ENCODE measurements at places on chromosomes 7 and 10. TPM values are rescaled to one million over a fixed set of nuclear protein-coding genes. Genes with fewer than 3 reads are reported as not detected.

The CPA4 gene
- 1.2 TPM for total RNA-seq

- no peak overlapping the region for H3K27ac ChIP-seq
- H3K36me3 ChIP-seq = no peaks in the 10 kb centered on the region
These were observed 292.5 kb upstream of the SEMA3C start for GRCh38 chr7:81211204-81211933.

GRCh38 chr7:55065511-55066229 is 46.9 kb downstream of the EGFR start:
- H3K4me3 ChIP-seq = peak overlapping the region; percentile 49

GRCh38 chr7:26688936-26689506 is 175.4 kb downstream of the SKAP2 start:
- H3K36me3 ChIP-seq = no peaks in the 10 kb centered on the region
- no peak for DNase-seq
- no peaks in the 10 kb centered on the region for H3K27me3 ChIP-seq
- H3K4me3 ChIP-seq = no peak overlapping the region
- H3K4me1 ChIP-seq = peaks cover 6% of the 10 kb centered on the region

DNA sequence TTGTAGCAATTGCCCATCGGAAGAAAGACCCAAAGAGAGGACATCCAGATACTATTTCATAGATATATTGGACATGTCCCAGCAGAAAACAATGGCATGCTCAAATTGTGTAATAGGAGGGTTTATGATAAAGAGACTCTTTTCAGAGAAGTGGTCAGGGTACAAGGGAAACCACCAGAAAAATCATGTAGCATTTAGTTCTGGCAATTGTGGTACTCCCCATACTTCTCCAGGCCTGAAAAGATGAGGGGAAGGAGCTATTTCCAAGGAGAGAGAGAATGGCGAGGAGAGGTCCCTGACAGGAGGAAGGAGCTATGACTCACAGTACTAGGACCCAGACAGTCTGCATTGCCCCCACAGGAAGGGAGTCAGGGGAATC is 68.4 kb upstream of the ADO start:
- H3K27me3 ChIP-seq = no peaks in the 10 kb centered on the region
- no peaks in the 10 kb centered on the region for H3K36me3 ChIP-seq
- no peak overlapping the region for H3K27ac ChIP-seq
- H3K4me3 ChIP-seq = no peak overlapping the region

DNA sequence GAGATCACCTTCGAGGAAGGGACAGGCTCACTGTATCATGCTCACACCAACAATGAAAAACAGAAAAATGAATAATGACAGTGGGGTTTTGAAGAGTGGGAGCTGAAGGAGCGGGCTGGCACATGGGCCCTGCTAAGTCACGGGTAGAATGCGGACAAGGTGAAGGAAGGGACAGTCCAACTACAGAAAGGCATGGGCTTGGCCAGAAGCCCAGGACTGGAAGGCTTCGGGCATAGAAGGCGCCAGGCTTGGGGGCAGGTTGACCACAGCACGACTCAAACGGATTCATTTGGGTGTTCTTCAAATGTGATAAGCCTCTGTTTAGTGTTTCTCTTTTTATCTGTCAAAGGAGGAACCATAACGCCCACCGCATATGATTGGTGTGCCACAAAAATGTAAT is 509.5 kb downstream of the CCSER2 start:
- no peaks in the 10 kb centered on the region for H3K4me1 ChIP-seq
- H3K36me3 ChIP-seq = no peaks in the 10 kb centered on the region
- H3K27me3 ChIP-seq = no peaks in the 10 kb centered on the region
- no peak overlapping the region for H3K4me3 ChIP-seq
- H3K27ac ChIP-seq = no peak overlapping the region
- no peak for DNase-seq

DNA sequence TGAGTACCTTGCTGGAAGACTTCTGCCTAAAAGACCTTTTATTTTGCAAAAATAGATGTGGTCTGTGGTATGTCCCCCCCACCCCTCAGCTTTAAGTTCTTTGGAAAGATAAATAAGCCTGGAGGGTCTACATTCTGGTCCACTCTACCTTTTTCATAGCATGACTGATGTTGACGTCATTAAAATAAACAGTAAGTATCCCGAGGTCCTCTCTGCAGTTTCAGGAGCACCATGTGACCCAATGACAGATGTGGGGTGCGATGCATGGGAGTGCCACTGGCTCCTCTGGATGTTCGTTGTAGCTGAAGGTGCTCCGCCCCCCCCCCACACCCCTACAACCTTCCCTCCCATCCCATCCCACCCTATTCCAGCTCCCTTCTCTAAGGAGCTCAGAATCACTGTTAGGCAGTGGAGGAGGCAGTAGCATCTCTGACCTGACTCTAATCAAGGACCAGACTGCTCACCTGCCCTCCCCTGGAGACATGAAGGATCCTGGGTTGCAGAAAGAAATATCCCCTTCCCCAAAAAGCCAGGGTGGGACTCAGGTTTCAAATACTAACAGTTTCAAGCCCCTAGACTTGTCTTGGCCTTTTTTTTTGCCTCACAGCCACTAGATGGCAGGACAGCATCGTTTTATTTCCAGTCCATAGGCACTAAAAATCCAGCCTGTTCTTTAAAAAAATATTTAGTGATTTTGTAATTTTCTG is 25.1 kb downstream of the CASP7 start:
- H3K4me1 ChIP-seq = no peaks in the 10 kb centered on the region
- H3K27me3 ChIP-seq = no peaks in the 10 kb centered on the region
- no peak overlapping the region for H3K4me3 ChIP-seq

GRCh38 chr10:25682203-25682851 is 251.7 kb upstream of the MYO3A start:
- H3K36me3 ChIP-seq = no peaks in the 10 kb centered on the region
- no peak overlapping the region for H3K27ac ChIP-seq
- no peaks in the 10 kb centered on the region for H3K27me3 ChIP-seq
- no peaks in the 10 kb centered on the region for H3K4me1 ChIP-seq
- DNase-seq = no peak
